ENCODE measurements at places on chromosomes 13 and 19. TPM values are rescaled to one million over a fixed set of nuclear protein-coding genes. Genes with fewer than 3 reads are reported as not detected.

DNA sequence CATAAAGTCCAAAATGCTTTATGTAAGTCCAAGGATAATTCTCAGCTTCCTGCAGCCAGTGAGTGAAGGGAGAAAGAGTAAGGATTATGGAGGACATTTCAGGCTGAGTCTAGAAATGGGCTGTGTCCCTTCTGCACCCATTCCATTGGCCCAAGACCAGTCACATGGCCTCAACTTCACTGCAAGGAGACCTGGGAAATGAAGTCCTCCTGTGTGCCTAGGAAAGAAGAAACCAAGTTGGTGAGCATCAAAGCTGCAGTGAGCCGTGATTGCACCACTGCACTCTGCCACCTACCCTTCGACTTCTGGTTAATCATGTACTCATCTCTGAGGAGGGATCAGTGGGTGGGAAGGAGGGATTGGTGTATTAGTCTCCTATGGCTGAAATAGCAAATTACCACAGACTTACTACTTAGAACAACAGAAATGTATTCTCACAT lies 3.6 kb upstream of the CD37 start:
- peaks cover 5% of the 10 kb centered on the region for H3K36me3 ChIP-seq
- H3K4me3 ChIP-seq = peak overlapping the region; percentile 38
- peak; percentile 51 for DNase-seq
- peaks cover 87% of the 10 kb centered on the region for H3K4me1 ChIP-seq
- H3K27ac ChIP-seq = peak overlapping the region; percentile 87

DNA sequence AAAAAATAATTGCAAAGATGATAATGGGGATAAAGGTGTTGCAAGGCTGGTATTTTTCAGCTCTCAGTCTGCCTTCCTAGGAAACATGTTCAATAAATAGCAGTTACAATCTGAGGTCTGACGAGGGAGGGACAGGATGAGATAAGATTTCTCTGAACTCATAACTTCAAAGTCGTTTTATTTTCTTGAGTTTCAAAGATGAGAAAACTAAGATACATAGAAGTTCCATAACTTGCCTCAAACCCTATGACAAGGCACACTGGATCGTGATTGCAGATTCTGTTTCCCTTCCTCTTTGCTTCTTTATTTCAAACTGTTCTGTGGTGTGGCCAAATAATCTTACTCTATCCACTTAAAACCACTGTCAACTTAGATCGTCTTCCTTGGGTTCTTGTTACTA lies 327.2 kb downstream of the GPC5 start:
- peaks cover 8% of the 10 kb centered on the region for H3K27me3 ChIP-seq
- no peak overlapping the region for H3K4me3 ChIP-seq
- no peaks in the 10 kb centered on the region for H3K36me3 ChIP-seq
- no peaks in the 10 kb centered on the region for H3K4me1 ChIP-seq
- no peak overlapping the region for H3K27ac ChIP-seq
- DNase-seq = no peak

DNA sequence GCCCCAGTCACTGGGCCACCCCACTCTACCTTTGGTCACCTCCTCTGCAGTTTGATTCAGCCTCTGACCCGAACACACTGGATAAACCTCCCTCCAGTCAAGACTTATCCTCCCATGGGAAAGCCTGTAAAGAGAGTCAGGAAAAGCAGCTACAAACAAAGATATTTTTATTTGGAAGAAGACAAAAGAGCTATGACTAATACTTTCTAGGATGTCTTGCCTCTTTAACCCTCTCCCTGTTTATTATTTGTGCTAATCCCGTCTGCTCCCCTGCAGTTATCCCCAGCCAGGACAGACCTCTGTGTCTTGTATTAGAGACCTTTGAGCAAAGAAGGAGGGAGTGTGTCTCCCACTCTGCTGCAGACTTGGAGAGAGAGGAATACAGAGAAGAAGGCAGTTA lies 178.3 kb downstream of the EFNB2 start:
- no peaks in the 10 kb centered on the region for H3K4me1 ChIP-seq
- no peak overlapping the region for H3K4me3 ChIP-seq
- H3K27ac ChIP-seq = no peak overlapping the region
- DNase-seq = no peak
- H3K27me3 ChIP-seq = peaks cover 25% of the 10 kb centered on the region

DNA sequence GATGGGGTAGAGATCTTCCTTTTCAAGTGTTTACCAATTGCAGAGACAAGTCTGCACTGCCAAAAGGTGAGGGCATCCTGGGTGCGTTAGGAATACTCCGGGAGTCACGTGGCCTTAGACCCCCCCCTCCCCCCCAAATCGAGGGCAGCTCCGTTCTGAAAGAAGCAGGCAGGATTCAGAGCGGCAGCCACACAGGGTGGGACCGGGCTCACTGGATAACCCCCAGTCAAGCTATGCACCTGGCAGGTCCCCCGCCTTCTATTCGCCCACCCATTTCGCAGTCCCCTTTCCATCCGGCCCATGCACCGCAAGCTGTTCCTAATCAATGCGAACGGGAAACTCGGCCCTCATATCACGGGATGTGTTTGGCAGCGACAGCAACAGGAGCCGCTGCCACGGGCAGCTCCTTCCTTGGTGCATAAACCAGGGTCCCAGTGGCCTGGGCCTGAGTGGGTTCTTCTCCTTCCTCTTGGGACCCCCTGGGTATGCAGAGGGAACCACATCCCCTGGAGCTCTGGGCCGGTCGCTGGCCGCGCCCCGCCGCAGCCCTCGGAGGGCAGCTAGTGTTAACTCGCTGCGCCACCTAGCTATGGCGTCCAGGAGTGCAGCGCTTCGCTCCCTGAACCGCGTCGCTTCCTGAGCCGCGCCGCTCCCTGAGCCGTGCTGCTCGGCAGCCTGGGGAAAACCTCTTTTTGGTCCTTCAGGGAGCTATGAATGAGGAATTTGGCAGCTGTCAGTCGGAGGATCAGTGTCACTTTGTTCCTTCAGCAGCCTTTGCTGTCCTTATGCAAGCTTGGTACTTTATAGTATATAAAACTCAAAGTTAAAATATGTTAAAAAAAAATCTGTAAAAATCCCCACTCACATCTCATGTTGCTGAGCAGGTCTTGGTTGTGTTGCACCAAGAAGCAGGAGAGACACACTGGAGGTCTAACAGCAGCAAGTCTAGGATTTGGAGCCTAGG lies 41.4 kb downstream of the LYL1 start:
- peaks cover 4% of the 10 kb centered on the region for H3K27me3 ChIP-seq
- peak overlapping the region; percentile 75 for H3K4me3 ChIP-seq
- H3K27ac ChIP-seq = no peak overlapping the region

GRCh38 chr19:19445288-19445687 lies 39.8 kb downstream of the GATAD2A start:
- peak overlapping the region; percentile 92 for H3K27ac ChIP-seq
- H3K36me3 ChIP-seq = no peaks in the 10 kb centered on the region
- peaks cover 72% of the 10 kb centered on the region for H3K4me1 ChIP-seq
- peak overlapping the region; percentile 66 for H3K4me3 ChIP-seq
- no peaks in the 10 kb centered on the region for H3K27me3 ChIP-seq

DNA sequence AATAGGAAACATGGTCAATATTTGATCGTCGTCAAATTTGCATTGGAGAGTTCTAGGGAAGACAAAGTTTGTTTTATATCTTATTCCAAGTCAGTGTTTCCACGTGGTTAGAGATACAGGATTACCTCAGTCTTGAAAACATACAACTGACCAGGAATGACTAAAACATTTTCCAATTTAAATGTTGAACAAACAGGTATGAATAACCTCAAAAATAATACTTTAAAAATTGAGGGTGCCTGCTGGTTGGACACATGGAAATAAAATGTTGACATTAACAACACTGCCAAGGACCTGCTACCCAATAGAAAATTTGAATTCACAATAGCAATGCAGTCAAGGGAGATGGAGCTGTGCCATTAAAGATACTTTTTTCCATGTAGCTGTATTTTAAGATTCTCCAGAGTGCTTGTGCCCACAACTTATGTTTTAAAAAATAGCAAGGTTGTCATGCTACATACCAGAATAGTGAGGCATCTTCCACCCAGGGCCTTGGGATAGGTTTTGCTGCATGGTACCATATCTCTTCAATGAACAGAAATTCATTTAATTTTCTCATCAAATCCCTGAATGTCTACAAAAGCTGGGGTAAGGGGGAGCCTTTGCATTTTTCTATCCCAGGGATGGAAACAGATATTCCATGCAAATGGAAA lies 260.8 kb downstream of the EFNB2 start:
- no peaks in the 10 kb centered on the region for H3K36me3 ChIP-seq
- no peak for DNase-seq
- no peak overlapping the region for H3K4me3 ChIP-seq
- peaks cover 3% of the 10 kb centered on the region for H3K27me3 ChIP-seq

- peaks cover 5% of the 10 kb centered on the region for H3K36me3 ChIP-seq
- no peak overlapping the region for H3K27ac ChIP-seq
- H3K27me3 ChIP-seq = peaks cover 72% of the 10 kb centered on the region
- peaks cover 28% of the 10 kb centered on the region for H3K4me1 ChIP-seq
These were observed 143.2 kb upstream of the ZNF536 start for GRCh38 chr19:30228835-30229524.

GRCh38 chr19:3094601-3095440 lies 659 bp downstream of the GNA11 start:
- peaks cover 33% of the 10 kb centered on the region for H3K4me1 ChIP-seq
- peak overlapping the region; percentile 89 for H3K27ac ChIP-seq
- no peaks in the 10 kb centered on the region for H3K36me3 ChIP-seq
- H3K4me3 ChIP-seq = peak overlapping the region; percentile 85

GRCh38 chr19:4970558-4971423 lies 1.9 kb downstream of the KDM4B start:
- H3K36me3 ChIP-seq = peaks cover 7% of the 10 kb centered on the region
- H3K27ac ChIP-seq = peak overlapping the region; percentile 88
- H3K4me1 ChIP-seq = peaks cover 46% of the 10 kb centered on the region
- H3K27me3 ChIP-seq = no peaks in the 10 kb centered on the region
- DNase-seq = no peak

Gene TARM1
- total RNA-seq = not detected

Gene FAM124A
- not detected for total RNA-seq

Gene SMIM24
- total RNA-seq = not detected

Gene ZNF432
- total RNA-seq = 25.7 TPM

Gene HCST
- 85.7 TPM for total RNA-seq

All from naive thymus-derived CD8-positive, alpha-beta T cell (primary cell).